ENCODE measurements at places on chromosomes 12 and 14. TPM values are rescaled to one million over a fixed set of nuclear protein-coding genes. Genes with fewer than 3 reads are reported as not detected.

DNA sequence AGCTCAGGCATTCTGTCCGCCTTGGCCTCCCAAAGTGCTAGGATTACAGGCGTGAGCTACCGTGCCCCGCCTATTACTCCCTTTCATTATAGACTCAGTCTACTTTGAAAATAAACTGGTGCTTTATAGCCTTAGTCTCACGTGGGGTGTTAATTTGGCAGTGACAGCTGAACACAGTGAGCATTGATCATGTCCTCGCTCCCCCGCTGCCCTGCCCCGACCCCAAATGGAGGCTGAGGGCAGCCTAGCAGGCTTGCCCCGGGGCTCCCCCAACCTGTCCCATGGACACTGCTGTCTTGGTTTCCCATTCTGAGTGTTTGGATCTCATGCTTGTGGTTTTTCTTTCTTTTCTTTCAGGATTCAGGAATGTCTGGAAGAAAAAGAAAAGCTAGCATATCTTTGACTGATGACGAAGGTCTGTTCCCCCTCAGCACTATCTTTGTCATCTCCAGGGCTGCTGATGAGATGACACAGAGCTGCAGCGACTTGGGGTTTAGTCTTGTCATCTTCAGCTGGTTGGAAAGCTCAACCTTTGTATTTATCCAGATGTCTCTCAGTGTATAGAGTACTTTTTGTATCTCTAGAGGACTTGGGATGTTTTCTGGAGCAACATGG lies 42.2 kb downstream of the EP400 start:
- DNase-seq: no peak
- no peaks in the 10 kb centered on the region for H3K27me3 ChIP-seq
- H3K27ac ChIP-seq: no peak overlapping the region
- H3K36me3 ChIP-seq: peaks cover 88% of the 10 kb centered on the region

NAV3 gene
- total RNA-seq: not detected

DNA sequence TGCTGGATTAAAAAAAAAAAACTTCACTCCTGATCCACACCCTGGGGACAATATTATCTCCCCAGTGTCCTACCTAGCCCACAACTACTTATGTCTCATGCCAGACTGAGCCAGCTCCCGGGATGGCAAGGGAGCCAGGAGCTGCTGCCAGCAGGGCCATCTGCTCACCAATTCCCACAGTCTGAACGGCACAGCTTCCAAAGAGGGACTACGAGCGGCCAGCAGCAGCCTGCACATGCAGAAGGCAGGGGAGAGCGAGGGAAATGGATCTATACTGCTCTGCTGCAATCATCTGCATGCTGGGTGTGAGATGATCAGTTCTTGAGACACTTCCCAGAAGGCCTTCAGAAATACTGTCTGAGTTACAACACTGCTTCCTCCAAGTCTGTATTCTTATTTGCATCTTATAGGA lies 11.1 kb downstream of the SSH1 start:
- DNase-seq: no peak
- H3K27ac ChIP-seq: no peak overlapping the region
- no peaks in the 10 kb centered on the region for H3K4me1 ChIP-seq
- H3K27me3 ChIP-seq: no peaks in the 10 kb centered on the region
- no peak overlapping the region for H3K4me3 ChIP-seq

GRCh38 chr12:31594681-31595080 lies 3.7 kb upstream of the DENND5B start:
- H3K27ac ChIP-seq: no peak overlapping the region
- no peaks in the 10 kb centered on the region for H3K27me3 ChIP-seq
- no peak for DNase-seq
- H3K36me3 ChIP-seq: no peaks in the 10 kb centered on the region
- peaks cover 5% of the 10 kb centered on the region for H3K4me1 ChIP-seq

- no peak overlapping the region for H3K4me3 ChIP-seq
- H3K27ac ChIP-seq: no peak overlapping the region
- peaks cover 12% of the 10 kb centered on the region for H3K4me1 ChIP-seq
- no peaks in the 10 kb centered on the region for H3K27me3 ChIP-seq
- H3K36me3 ChIP-seq: no peaks in the 10 kb centered on the region
- no peak for DNase-seq
Measured at GRCh38 chr12:69468237-69469026, 1.8 kb upstream of the FRS2 start.

RPL10L gene
- total RNA-seq: not detected

GRCh38 chr14:65370801-65371248 lies 41.7 kb upstream of the FUT8 start:
- no peak for DNase-seq
- H3K4me1 ChIP-seq: no peaks in the 10 kb centered on the region
- H3K4me3 ChIP-seq: no peak overlapping the region
- no peaks in the 10 kb centered on the region for H3K27me3 ChIP-seq

DNA sequence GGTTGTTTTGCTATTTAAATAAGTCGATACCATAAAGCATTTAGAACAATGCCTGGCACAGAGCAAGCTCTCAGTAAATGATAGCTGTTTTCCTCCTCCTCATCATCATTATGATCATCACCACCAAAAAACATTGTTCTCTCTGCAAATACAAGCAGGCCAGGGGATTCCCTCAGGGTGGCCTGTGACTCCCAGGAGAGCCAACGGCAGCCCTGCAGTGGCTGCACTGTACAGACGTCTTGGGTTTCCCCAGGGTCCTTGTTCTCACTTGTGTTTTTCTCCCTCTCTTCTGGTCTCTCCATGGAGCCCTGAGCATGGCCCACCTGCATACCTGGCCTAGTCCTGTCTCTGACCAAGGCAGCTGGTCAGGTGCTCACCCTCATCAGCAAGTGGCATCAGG lies 290.9 kb upstream of the PWP1 start:
- H3K36me3 ChIP-seq: no peaks in the 10 kb centered on the region
- no peaks in the 10 kb centered on the region for H3K4me1 ChIP-seq
- H3K4me3 ChIP-seq: no peak overlapping the region
- DNase-seq: no peak

GRCh38 chr12:88854260-88854659 lies 274.0 kb upstream of the KITLG start:
- no peaks in the 10 kb centered on the region for H3K4me1 ChIP-seq
- no peak overlapping the region for H3K27ac ChIP-seq
- no peak for DNase-seq
- no peaks in the 10 kb centered on the region for H3K27me3 ChIP-seq
- H3K36me3 ChIP-seq: no peaks in the 10 kb centered on the region

DNA sequence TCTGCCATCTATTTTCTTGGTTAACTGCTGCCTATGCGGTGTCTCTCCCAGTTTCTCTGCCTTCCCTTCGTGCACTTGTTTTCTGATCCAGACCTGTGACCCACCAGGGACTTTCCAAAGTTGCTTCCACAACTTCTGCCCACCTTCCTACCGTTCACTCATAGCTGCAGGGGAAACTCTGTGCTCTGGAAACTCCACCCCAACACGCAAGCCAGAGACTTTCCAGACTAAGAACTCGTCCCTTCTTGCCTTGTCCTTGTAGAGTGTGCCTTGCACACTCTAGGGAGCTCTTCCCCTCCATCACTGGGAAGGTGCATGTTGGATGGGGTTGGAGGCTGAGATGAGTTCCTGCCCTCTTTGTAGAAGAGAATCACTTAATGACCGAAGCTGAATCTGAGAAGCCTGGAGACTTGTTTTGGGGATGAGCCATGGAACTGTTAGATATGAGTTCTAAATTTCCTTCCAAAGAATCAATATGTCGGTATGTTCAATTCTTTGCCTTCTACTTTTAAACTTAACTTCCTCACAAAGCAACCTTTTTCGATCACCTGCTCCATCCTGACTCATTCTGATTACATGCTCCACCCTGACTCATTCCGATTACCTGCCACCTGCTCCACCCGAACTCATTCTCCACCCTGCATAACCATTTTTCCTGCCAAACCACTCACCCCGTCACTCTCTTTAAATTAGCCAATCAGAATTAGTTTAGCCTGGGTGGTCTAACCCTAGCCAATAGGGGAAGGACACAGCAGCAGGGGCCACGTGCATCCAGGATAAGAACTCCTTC lies 82.1 kb upstream of the CAPRIN2 start:
- H3K4me1 ChIP-seq: no peaks in the 10 kb centered on the region
- H3K36me3 ChIP-seq: no peaks in the 10 kb centered on the region
- no peak overlapping the region for H3K27ac ChIP-seq
- no peak for DNase-seq

GRCh38 chr12:123512838-123513665 lies 20.5 kb downstream of the RILPL1 start:
- no peaks in the 10 kb centered on the region for H3K27me3 ChIP-seq
- DNase-seq: no peak
- H3K27ac ChIP-seq: no peak overlapping the region
- H3K4me1 ChIP-seq: no peaks in the 10 kb centered on the region
- H3K36me3 ChIP-seq: peaks cover 2% of the 10 kb centered on the region
- no peak overlapping the region for H3K4me3 ChIP-seq

GRIP1 gene
- 3.1 TPM for total RNA-seq

KERA gene
- total RNA-seq: not detected

GRCh38 chr12:86139671-86140070 lies 116.5 kb downstream of the MGAT4C start:
- no peaks in the 10 kb centered on the region for H3K36me3 ChIP-seq
- H3K27me3 ChIP-seq: no peaks in the 10 kb centered on the region
- no peak overlapping the region for H3K4me3 ChIP-seq
- H3K4me1 ChIP-seq: no peaks in the 10 kb centered on the region

DNA sequence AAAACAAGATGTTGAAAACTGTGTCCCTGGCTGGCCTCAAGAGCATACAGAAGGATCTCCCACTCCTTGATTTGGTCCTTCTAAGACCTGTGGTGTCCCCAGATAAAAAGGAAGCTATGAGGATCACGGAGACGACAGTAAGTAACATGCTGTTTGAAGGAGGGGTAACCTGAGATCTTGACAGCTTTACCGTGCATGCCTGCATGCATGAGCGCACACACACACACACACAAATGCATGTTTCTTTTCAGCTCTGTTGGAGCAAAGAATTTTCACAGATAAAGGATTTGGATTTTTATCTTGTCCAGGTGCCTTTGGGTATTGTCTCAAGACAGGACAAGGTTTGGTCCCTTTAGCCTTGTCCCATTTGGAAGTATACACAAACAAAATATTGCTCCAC lies 411.6 kb upstream of the CCDC196 start:
- no peaks in the 10 kb centered on the region for H3K27me3 ChIP-seq
- no peaks in the 10 kb centered on the region for H3K36me3 ChIP-seq
- no peak overlapping the region for H3K27ac ChIP-seq
- no peak overlapping the region for H3K4me3 ChIP-seq
- H3K4me1 ChIP-seq: no peaks in the 10 kb centered on the region

NDRG2 gene
- total RNA-seq: 35.2 TPM

CCDC175 gene
- not detected for total RNA-seq

KLRG1 gene
- 26.9 TPM for total RNA-seq

GRCh38 chr12:72133497-72134055 lies 138.6 kb upstream of the TRHDE start:
- no peak overlapping the region for H3K27ac ChIP-seq
- no peak overlapping the region for H3K4me3 ChIP-seq
- no peaks in the 10 kb centered on the region for H3K36me3 ChIP-seq

GRCh38 chr12:10750385-10750727 lies 27.2 kb upstream of the YBX3 start:
- no peak overlapping the region for H3K4me3 ChIP-seq
- no peaks in the 10 kb centered on the region for H3K36me3 ChIP-seq
- no peak for DNase-seq
- no peaks in the 10 kb centered on the region for H3K4me1 ChIP-seq
- H3K27me3 ChIP-seq: peaks cover 4% of the 10 kb centered on the region

Measured in naive thymus-derived CD4-positive, alpha-beta T cell (primary cell).